ENCODE measurements at places on chromosomes 2 and 18.

DNA sequence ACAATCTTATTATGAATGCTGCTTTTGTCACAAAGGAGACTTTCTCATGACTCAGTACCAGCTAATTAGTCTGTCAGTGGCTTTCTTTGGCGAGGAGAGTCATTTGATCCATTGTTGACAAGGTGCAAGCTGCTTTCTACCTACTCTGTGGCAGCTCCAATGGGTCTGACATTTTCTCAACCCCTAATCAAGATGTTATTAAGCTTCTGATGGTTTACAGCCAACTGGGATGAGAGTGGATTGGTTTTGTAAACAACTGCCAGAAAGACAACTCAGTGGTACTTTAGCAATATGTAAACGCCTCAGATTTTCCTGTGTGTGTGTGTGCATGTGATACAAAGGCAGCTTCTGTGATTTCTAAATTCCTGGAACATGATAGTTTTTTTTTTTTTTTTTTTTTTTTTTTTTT, 8.2 kb upstream of the CLIP4 start:
- no peak for DNase-seq

DNA sequence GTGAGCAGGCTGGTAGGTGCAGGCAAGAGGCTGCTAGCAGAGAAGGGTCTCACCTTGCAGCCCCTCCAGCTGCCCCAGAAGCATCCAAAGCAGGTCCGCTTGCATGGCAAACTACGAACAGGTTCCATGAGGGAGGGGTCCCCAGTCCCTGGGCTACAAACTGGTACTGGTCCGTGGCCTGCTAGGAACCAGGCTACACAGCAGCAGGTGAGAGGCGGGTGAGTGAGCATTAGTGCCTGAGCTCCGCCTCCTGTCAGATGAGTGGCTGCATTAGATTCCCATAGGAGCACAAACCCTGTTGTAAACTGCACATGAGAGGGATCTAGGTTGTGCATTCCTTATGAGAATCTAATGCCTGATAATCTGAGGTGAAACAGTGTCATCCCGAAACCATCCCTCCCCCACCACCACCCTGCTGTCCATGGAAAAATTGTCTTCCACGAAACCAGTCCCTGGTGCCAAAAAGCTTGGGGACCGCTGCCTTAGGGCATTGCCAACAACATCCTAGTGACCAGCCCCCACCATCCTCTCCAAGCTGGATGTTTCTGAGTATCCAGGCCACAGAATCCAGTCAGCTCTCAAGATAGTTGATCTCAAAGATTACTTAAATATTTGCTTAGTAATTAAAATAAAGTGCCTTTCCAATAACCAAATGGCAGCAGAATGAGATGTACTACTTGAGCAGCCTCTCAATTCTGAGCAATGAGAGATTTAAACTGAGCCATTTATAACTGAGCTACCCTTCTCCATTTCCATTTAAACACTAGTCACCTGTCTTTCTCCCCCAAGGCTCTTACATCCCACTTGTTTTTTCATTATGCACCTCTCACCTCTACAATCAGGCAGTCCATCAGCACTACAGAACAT, 32.4 kb downstream of the LRP2 start:
- no peak for DNase-seq

GRCh38 chr2:64730551-64731262, 77.0 kb upstream of the SERTAD2 start:
- no peak for DNase-seq

DNA sequence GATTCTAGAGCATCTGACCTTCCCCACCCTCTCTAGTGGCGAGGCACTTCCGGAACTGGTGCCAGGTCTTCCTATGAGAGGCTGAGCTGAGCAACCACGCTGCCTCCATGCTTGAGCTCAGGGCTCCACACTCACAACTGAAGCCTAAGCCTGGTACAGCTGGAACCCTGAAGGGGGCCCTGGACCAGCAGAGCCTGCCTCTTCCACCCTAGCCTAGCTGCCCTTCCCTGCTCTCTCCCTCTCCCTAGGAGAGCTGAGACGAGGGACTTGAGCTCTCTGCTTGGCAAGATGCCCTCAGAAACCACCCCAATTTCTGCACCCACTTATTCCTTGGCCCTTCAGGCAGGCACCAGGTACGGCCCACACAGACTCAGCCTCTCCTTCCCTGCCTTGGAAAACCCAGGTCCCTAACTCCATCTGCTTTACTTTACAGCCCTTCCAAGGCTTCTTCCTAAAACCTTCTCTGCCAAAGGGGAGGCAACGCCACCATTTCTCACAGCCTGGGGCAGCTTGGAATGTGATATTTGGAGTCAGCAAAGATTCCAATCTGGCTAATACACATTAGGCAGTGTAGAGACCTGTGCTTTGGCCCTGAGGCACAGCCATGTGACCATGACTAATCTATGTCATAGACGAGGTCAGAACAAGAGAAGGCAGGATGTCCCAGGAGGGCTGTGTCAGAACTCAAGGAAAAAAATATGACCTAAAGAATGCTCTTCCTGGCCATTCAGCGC, 18.8 kb downstream of the COX7A2L start:
- DNase-seq, result no peak

GRCh38 chr2:213021971-213022899, 129.2 kb downstream of the IKZF2 start:
- DNase-seq, result no peak

GRCh38 chr18:76844742-76845477, 22.6 kb downstream of the ZNF236 start:
- no peak for DNase-seq

- no peak for DNase-seq
Observed at GRCh38 chr2:105404736-105405135, 5.9 kb upstream of the FHL2 start.

- no peak for DNase-seq
Observed at GRCh38 chr2:128154225-128154624, 63.2 kb downstream of the UGGT1 start.

DNA sequence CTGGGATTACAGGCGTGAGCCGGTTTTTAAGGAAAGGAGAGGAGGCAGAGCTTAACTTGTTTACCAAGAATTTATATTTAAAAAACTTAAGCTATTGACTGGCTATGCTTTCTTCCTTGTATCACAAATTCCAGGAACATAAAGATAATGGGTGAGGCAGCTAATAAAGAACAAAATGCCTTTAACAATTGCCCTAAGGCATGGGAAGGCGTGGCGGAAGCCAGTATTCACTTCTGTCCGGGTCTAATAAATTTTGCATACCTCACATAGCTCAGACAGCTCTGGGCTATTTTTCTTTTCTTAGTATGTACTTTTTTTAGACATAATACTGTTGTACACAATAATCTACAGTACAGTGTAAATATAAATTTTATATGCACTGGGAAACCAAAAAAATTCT, 1.0 kb upstream of the LDAH start:
- DNase-seq, result no peak

- DNase-seq, result no peak
Observed at GRCh38 chr2:122710049-122710448, 954.6 kb downstream of the TSN start.

GRCh38 chr2:227164763-227165291, 403 bp downstream of the COL4A3 start:
- DNase-seq, result no peak

DNA sequence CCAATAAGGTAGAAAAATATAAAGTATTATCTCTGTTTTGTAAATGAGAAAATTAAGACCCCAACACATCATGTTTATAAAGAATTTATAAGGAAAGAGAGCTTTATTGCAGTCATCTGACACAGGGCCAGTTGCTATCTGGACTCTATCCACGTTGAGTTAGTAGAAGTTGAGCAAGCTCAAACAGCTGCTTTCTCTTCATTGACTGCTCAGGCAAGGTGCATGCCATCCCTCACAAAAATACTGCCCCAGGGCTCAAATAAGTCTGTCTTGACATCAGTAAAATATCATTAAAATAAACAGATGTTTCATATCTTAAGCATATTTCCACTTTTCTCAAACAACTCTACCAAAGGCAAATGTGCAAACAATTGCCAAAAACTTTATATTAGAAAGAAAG, 14.8 kb downstream of the COL5A2 start:
- DNase-seq, result no peak

GRCh38 chr18:10313016-10313342, 141.5 kb upstream of the APCDD1 start:
- DNase-seq, result no peak

DNA sequence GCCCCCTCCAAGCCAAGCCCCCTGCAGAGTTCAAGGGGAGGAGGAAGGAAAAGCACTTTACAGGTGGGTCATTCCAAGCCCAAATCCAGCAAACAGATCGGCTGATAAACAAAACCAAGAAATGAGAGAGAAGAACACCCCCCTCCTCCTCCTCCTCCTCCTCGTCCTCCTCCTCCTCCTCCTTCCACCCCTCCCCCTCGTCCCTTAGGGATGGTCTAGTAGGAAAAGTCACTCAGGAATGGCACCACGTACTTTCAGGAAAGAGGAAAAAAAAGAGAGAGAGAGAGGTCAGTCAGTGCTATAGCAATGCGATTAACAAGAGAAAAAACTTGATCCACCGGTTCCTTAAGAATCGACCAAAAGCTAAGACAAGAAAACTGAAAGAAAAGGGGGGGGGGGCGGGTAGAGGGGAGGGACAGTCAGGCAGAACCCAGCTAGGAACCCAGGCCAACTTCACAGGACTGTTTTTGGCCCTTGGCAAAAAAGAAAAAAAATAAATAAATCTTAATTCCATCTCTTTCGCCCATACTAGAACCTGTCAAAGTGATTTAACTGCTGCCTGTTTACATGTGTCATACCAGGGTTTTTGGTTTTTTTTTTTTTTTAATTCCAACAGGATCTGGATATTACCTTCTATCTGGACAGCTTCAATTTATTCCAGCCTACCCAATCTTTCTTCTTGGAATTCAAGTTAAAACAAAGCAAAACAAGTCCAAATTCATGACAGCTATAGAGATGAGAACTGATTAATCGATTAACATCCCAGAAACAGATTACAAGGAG, 906 bp downstream of the IKZF2 start:
- DNase-seq, result no peak

DNA sequence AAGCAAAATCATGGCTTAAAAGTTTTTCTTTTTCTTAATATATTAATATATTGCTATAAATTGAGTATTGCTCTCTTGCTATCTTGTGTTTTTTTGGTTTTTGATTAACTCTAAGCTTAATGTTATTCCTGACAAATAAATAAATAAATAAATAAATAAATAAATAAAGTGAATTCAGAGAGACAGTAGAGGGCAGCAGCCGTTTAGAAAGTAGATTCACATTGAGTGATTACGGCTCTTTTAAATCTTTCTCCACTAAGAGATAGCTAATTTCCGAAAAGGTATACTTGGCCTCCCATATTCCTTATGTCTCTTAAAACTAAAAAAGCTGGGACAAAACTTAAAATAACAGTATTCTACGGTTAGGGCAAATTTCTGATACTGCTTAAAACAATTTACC, 34.3 kb downstream of the MSH2 start:
- DNase-seq, result no peak

DNA sequence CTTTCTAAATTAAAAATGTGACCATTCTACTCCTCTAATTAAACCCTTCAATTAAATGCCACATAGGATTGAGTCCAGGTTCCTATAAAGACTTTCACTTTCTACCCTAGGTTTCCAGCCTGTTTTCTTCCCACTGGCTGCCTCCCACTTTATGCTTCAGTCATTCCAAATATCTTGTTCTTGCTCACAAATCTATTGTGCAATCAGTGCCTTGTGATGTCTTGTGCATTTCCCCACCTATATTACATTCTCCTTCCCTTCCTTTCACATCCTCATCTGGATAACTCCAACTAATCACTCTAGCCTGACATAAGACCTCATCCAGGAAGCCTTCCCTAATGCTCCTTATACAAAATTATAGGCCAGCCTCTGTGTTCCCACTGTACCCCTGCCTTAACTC, 281.7 kb upstream of the LRATD1 start:
- no peak for DNase-seq

- DNase-seq, result no peak
Observed at GRCh38 chr2:6872394-6872793, 5.2 kb upstream of the RSAD2 start.

DNA sequence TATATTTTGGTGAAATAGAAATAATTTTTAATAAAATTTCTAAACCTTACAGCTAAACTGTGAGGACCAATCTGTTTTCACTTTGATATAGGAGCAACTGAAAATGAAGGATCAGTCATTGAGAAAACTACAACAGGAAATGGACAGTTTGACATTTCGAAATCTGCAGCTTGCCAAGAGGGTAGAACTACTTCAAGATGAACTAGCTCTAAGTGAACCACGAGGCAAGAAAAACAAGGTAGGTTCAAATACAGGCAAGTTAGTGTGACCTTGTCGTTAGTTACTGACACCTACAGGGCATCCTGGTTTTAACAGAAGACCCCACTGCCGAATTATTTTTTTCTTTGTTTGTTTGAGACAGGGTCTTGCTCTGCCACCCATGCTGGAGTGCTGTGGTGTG, 75.5 kb upstream of the STON1 start:
- no peak for DNase-seq

GRCh38 chr18:3544537-3544936, 94.6 kb downstream of the TGIF1 start:
- DNase-seq, result no peak

- no peak for DNase-seq
Observed at GRCh38 chr2:166609183-166609959, 115.3 kb upstream of the SCN7A start.

DNA sequence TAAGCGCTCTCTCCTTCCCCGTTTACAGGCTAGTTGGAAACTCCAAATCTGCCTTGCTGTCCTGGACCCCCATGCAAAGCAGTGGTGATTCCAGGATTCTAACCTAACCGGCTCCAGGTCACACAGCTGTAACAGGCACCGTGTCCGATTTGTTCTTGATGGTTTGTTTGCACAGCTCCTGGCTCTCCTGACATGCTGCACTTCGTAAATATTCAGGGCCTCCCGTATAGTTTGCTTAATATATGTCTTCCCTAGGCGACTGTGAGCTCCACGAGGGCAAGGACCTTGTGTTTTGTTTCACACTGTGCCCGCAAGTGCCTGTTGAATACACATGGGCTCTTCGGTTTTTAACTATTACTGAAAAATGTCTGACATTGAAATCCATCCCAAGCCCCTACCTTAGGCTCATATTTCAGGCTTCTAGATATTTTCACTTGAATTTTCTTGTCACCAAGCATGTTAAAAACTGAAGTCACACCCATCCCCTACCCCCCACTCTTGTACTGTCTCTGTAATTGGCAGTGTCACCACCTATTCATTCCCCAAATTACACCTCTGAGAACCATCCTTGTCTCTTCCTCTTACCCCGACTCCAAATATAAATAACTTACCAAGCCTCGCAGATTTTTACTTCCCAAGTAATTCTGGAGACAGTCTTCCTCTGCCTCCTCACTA, 1.0 kb upstream of the PUM2 start:
- no peak for DNase-seq

DNA sequence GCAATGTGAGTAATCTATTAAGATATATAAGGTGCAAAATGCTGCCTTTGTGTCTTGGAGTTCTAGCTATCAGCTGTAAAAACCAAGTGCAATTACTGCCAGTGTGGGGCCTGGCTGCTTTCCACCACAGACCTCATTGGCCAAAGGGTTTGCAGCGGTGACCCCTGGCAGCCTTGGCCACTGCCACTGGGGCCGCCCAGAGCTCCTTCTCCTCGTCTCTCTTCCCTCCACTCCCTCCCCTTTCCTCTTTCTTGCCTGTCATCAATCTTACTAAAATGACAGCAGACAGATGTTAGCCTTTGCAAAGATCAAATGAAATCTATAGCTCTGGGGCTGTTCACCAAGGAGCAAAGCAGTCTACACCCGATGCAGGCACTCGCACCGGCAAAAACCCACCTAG, 986.3 kb downstream of the BCL11A start:
- no peak for DNase-seq

GRCh38 chr2:101766871-101767739, 69.6 kb downstream of the MAP4K4 start:
- no peak for DNase-seq
